Osteoblast (primary cell): ENCODE measurements at places on chromosomes 11 and 22.
A peak's percentile ranks its signal among the peaks of the same experiment; 100 is the strongest.

GRCh38 chr11:113457784-113458183 lies 17.4 kb downstream of the DRD2 start:
- no peaks in the 10 kb centered on the region for H3K36me3 ChIP-seq
- DNase-seq: no peak
- peaks cover 2% of the 10 kb centered on the region for H3K4me1 ChIP-seq
- no peak overlapping the region for H3K4me3 ChIP-seq
- peaks cover 50% of the 10 kb centered on the region for H3K27me3 ChIP-seq
- no peak overlapping the region for H3K27ac ChIP-seq

- H3K4me3 ChIP-seq: no peak overlapping the region
- H3K27ac ChIP-seq: no peak overlapping the region
- H3K36me3 ChIP-seq: no peaks in the 10 kb centered on the region
These were observed 29.6 kb downstream of the SHANK3 start for GRCh38 chr22:50702261-50702671.

DNA sequence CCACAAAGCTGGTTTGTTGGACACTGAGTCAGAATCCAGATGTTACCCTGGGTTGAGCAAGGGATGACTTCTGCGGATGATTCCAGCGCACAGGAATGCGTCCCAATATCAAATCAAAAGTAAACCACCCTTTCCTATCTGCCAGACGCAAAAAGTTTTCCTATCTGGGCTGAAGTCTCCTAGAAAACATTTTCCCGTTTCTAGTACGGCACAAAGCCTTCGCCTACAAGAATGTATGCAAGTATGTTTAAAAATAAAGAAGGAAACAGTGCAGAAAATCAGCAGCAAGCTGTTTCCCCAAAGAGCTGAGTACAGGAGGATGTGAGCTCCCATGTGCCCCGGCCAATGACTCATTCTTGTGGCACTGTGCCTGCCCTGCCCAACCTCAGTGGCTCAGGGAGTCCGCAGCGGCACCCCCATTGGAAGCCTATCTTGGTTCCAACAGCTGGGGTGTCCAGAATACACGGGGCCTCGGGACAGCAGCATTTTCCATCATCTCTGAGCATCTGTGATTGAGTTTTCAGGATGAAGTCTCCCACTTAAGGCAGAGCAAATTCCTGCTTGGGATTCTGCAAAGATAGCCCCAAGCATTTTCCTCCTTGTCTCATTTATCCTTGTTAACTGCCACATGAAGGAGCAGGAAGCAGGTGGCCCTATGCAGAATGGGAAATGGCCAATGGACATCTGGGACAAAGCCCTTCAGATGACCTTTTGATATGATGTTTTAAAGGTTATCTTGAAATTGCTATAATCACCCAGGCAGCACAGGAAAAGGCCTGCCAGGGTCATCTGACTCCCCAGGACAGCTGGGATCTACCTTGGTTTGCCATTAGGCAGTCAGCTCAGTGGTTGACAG lies 17.5 kb downstream of the KCNJ5 start:
- no peaks in the 10 kb centered on the region for H3K36me3 ChIP-seq
- H3K4me1 ChIP-seq: peaks cover 30% of the 10 kb centered on the region
- H3K27me3 ChIP-seq: no peaks in the 10 kb centered on the region
- peak overlapping the region; percentile 16 for H3K27ac ChIP-seq
- H3K4me3 ChIP-seq: peak overlapping the region; percentile 52

DNA sequence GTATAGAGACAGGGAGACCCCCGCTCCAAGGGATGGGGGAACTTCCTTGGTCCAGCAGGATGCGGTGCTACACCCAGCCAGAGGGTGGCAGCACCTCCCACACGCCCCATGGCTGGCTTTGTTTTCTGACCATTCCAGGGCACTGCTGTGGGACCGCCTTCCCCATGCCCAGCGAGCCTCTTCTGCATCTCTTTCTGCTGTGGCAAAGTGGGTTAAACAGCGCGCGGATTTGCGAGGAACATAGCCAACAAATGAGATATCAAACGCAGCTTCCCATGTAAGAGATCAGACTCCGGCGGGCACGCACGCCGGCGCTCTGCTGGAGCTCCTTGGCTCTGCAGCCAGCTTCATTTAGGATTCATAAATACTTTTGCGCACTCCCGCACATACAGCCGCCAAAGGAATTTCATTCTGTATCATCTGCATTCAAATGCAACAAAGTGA lies 485.8 kb upstream of the CADM1 start:
- no peak overlapping the region for H3K4me3 ChIP-seq
- DNase-seq: no peak
- no peaks in the 10 kb centered on the region for H3K4me1 ChIP-seq
- no peaks in the 10 kb centered on the region for H3K36me3 ChIP-seq

DNA sequence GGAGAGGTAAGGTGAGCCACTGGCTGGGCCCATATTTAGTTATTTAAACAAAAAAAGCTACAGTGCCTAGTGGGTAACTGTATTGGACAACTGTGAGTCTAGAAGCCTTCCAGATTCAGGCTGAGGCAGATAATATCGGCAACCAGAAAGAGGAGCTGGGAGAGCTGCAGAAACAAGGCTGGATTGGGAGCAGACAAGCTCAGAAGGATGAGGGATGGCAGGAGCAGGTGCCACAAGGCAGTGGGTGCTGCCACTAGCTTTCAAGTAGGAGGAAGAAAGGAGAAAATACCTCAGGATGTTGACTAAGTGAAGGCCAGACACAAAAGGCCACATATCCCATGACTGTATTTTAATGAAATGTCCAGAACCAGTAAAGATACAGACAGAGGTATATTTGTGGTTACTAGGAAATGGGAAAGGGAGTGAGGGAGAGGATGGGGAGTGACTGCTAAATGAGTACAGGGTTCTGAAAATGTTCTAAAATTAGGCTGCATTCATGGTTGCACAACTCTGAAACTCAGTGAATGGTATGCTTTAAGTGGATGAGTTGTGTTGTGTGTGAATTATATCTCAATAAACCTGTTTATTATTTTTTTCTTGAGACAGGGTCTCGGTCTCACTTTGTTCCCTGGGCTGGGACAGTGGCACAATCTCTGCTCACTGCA lies 11.8 kb upstream of the RAPSN start:
- peaks cover 18% of the 10 kb centered on the region for H3K36me3 ChIP-seq
- H3K27me3 ChIP-seq: no peaks in the 10 kb centered on the region
- H3K4me3 ChIP-seq: no peak overlapping the region
- H3K27ac ChIP-seq: no peak overlapping the region
- DNase-seq: no peak

- no peak overlapping the region for H3K4me3 ChIP-seq
- peaks cover 45% of the 10 kb centered on the region for H3K27me3 ChIP-seq
- DNase-seq: no peak
- no peaks in the 10 kb centered on the region for H3K4me1 ChIP-seq
- H3K27ac ChIP-seq: no peak overlapping the region
- H3K36me3 ChIP-seq: no peaks in the 10 kb centered on the region
These were observed 10.2 kb upstream of the SC5D start for GRCh38 chr11:121282386-121282785.

GRCh38 chr11:66974724-66975404 lies at the start of gene C11orf86:
TSS of gene C11orf86 (plus strand) at chr11:66975304. CDS start at chr11:66975363, 59 bp downstream.
- peaks cover 22% of the 10 kb centered on the region for H3K4me1 ChIP-seq
- H3K27me3 ChIP-seq: no peaks in the 10 kb centered on the region
- no peak within 1 kb of the TSS for H3K4me3 ChIP-seq
- H3K27ac ChIP-seq: no peak within 1 kb of the TSS
- no peaks in the 10 kb centered on the region for H3K36me3 ChIP-seq
- DNase-seq: no peak

DNA sequence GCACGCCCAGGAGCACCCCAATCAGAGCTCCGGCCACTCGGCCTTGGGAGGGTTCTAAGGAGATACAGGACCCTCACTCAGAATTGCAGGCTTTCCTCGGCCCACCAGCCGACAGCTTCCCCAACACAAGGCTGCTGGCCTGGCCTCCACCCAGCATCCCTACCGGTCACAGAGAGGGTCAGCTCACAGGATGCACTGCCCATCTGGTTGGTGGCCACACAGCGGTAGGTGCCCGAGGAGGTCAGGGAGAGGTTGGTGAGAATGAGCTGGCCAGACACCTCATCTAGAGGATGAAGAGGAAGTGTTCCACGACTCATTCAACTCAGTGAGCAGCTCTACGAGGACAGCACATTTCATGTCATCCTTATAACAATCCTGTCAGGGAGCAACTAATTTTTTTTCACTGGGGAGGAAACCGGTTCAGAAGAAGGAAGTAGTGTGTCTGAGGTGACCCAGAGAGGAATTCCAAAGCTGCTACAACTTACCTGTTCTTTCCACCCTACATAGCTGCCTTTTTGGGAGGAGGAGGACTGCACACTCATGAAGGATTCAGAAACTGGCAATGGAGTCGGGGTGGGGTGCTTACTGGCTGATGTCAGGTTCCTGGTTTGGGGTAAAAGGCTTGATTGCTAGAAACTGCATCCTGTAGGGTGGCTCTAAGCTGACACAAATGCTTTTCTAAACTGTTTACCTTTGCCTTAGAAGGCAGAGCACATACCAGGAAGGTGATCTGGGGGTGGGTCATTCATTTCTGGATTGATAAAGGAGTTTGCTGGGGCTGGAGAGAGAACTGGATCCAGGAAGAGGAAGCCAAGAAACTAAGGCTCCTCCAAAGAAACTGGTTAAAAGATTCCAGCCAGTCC lies 3.3 kb downstream of the VSIG2 start:
- H3K4me1 ChIP-seq: peaks cover 12% of the 10 kb centered on the region
- H3K27ac ChIP-seq: no peak overlapping the region
- no peak overlapping the region for H3K4me3 ChIP-seq
- DNase-seq: peak; percentile 88

- peaks cover 19% of the 10 kb centered on the region for H3K4me1 ChIP-seq
- peaks cover 70% of the 10 kb centered on the region for H3K36me3 ChIP-seq
- H3K27me3 ChIP-seq: no peaks in the 10 kb centered on the region
- no peak for DNase-seq
- H3K27ac ChIP-seq: no peak overlapping the region
- H3K4me3 ChIP-seq: no peak overlapping the region
These were observed 28.6 kb upstream of the YPEL1 start for GRCh38 chr22:21764038-21764804.

GRCh38 chr11:33835143-33835878 lies 56.6 kb downstream of the LMO2 start:
- H3K27ac ChIP-seq: no peak overlapping the region
- H3K4me1 ChIP-seq: no peaks in the 10 kb centered on the region
- H3K36me3 ChIP-seq: no peaks in the 10 kb centered on the region
- H3K27me3 ChIP-seq: peaks cover 21% of the 10 kb centered on the region
- peak; percentile 89 for DNase-seq
- H3K4me3 ChIP-seq: no peak overlapping the region

DNA sequence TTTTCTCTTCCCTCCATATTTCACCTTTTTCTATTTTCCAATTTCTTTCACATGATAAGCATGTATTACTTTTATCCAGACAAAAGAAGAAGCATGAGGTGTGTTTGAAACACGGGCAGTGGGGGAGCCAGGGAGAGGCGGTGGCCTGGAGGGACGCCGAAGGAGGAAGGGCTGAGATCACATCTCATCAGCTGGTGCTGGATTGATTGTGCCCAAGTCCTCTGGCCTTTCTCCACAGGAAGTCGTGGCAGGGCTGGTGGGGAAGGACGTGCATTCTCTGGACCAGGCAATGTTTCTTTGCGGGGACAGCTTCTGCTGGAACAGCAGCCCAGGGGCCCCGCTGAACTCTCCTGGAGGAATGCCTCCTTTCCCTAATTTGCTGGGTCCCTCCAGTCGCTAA lies 82.9 kb downstream of the MIAT start:
- DNase-seq: no peak
- H3K4me1 ChIP-seq: peaks cover 10% of the 10 kb centered on the region
- H3K27ac ChIP-seq: no peak overlapping the region
- no peak overlapping the region for H3K4me3 ChIP-seq

DNA sequence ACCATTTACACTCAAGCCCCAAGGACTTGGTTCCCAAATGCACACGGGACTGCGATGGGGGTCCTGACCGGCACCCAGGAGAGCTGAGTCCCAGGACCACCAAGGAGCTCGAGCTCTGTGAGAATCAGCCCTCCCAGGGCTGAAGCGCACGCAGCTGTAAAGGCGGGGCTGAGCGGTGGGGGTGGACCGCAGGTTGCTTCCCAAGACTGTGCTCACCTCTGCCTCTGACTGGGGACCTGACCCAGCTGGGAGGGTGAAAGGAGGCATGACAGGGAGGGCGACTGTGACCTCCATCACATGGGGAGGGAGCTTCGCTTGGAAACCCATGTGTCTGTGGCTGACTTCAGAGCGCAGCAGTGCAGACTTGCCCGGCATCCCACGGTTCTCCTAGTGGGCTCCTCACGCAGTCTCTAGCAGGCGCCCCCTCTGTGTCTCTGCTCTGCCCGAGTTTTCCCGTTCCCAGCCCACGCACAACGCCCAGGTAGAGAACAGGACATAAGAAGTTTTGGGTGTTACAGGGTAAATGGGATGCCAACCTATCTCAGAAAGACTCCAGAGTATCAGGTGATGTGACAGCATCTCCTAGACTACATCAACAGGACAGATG lies 15.4 kb upstream of the NAP1L4 start:
- H3K4me3 ChIP-seq: no peak overlapping the region
- peaks cover 79% of the 10 kb centered on the region for H3K36me3 ChIP-seq
- H3K4me1 ChIP-seq: no peaks in the 10 kb centered on the region
- H3K27ac ChIP-seq: no peak overlapping the region

DNA sequence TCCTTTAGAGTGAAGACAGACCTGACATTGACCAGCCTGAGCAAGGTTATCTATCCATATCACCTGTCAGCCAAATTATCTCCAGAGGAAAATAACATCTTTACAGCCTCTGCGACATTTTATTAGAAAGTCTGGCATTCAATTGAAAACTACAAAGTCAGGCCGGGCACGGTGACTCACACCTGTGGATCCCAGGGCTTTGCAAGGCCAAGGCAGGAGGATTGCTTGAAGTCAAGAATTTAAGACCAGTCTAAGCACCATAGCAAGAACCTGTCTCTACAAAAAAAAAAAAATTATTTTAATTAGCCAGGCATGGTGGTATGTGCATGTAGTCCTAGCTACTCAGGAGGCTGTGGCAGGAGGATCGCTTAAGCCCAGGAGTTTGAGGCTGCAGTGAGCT lies 141.6 kb downstream of the RCN1 start:
- DNase-seq: no peak
- no peaks in the 10 kb centered on the region for H3K36me3 ChIP-seq
- no peak overlapping the region for H3K4me3 ChIP-seq
- no peaks in the 10 kb centered on the region for H3K4me1 ChIP-seq
- H3K27me3 ChIP-seq: peaks cover 18% of the 10 kb centered on the region
- no peak overlapping the region for H3K27ac ChIP-seq

- peaks cover 22% of the 10 kb centered on the region for H3K27me3 ChIP-seq
- DNase-seq: no peak
- H3K4me3 ChIP-seq: no peak overlapping the region
- H3K27ac ChIP-seq: no peak overlapping the region
These were observed 24.4 kb upstream of the PHF21B start for GRCh38 chr22:45034156-45034555.

DNA sequence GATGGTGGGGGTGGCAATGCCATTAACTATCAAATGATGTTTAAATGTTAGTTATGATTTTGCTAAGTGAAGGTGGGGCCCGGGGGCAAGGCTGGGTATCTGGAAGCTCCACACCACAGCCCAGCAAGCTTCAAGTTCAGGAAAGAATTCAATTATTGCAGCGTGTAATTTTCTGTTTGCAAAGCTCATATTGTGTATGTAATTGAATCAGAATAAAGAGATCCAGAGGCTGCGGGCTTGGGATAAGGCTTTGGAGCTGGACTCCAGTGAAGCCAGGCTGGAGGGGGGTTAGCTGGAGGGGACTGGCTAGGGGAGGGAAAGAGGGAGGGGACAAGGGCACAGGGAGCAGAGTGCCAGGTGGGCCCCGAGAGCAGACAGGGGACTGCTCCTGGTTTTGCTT lies 557.1 kb upstream of the CADM1 start:
- DNase-seq: no peak
- H3K36me3 ChIP-seq: no peaks in the 10 kb centered on the region
- H3K4me1 ChIP-seq: no peaks in the 10 kb centered on the region
- H3K4me3 ChIP-seq: no peak overlapping the region
- no peak overlapping the region for H3K27ac ChIP-seq
